ENCODE measurements at places on chromosomes 11 and 22.

DNA sequence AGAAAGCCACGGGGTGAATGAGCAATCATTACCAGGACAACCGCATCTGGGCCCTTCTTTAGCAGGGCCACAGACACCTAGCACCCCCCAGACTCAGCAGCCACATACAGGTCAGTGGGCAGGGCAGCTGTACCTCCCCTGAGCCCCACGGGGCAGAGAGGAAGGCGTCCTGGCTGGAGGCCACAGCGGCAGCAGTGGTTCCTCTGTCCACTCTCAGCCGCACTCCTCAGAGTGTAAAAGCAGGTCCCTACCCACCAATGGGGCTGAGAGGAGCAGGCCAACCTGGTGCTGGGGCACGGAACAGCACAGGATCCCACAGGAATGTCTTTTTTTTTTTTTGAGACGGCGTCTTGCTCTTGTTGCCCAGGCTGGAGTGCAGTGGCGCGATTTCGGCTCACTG lies 65.5 kb downstream of the APOL1 start:
- no peak for DNase-seq

DNA sequence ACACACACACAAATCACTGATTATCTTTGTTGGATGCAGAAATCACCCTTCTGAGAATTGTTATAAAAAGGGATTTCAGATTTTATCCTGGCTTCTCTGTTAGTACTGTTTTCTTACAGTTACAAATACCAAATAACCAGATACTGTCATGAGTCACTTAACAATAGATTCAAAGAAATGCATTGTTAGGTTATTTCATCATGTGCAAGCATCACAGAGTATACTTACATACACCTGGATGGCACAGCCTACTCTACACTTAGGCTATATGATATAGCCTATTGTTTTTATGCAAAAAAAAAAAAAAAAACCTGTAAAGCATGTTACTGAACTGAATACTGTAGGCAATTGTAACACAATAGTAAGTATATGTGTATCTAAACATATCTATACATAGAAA lies 319.2 kb upstream of the ARHGAP42 start:
- no peak for DNase-seq

- DNase-seq: no peak
Observed at GRCh38 chr11:72353861-72354260, 80.5 kb downstream of the CLPB start.

DNA sequence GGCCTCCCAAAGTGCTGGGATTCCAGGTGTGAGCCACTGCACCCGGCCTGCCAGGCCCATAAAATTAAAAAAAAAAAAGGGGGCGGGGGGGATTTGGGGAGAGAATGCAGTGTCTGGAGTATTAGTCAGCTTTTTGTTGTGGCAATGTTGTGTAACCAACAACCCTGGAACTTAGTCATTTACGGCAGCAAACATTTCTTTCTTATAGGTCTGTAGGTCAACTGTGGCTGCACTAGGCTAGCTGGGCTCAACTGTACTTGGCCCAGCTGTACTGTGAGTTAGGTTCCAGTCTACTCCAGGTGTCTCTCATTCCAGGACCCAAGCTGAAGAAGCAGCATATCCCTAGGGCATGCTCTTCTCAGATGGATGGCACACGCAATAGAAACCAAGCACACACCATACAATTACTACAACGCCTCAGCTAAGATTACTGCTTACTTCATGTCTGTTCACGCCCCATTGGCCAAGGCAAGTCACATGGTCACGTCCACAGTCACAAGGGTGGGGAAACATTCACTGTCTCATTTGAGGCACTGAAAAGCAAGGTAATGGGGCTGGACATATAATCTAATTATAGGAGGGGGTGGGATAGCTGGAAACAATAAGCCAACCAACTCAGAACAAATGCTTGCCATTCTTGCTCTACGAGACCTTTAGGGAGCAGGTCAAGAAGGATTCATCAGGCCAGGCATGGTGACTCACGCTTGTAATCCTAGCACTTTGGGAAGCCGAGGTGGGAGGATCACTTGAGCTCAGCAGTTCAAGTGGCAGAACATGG lies 10.4 kb upstream of the SPINDOC start:
- DNase-seq: no peak

DNA sequence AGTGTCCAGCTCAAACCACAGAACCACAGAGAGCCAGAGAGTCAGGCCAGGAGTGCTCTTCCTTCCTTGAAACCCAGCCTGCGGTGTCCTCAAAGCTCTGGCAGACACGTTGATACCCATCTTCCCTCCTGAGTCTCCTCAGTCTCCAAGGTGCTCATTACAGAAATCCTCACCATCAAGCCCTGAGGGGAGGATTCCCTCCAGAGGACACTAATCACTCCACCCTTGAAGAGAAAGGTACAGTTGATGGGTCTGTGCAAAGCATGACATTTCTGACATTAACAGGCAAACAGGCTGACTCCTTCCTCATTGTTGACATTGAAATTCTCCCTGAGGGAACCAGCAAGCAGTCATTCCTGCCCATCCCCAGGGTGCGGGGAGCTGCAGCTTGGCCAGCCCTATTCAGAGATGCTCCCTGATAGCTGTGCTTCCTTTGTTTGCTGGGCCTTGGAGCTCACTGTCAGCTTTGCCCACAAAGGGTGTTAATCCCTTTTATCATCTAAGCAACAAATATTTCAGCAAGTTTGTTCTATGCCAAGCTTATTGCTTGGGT lies 101.7 kb upstream of the CSNK2A3 start:
- DNase-seq: no peak

DNA sequence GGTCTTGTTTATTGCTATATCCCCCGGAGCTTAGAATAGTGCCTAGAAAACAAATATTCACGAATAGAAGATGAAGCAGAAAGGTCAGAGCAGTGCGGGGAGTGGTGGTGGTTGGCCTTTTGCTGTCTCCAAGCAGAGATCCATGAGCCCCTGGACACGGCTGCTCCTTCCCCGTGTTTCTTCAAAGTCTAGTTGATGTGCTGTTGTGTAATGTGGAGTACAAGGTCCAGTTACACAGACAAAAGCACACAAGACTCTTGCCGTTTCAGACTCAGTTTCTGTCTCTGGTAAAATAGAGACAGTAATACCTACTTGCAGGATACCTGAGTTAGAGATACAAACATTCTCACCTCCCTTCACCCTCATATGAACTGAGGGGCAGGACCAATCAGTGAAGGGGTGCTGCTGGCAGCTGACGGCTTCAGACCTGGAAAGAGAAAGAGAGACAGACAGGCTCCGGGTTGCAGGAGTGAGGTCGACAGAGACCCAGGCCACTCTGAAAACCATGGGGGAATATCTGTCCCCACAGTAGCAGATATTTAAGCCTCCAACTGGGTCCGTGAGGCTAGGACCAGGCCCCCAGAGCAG lies 56.2 kb downstream of the RASSF10 start:
- DNase-seq: no peak

GRCh38 chr11:60942970-60943565 lies 8.9 kb downstream of the SLC15A3 start:
- DNase-seq: no peak

DNA sequence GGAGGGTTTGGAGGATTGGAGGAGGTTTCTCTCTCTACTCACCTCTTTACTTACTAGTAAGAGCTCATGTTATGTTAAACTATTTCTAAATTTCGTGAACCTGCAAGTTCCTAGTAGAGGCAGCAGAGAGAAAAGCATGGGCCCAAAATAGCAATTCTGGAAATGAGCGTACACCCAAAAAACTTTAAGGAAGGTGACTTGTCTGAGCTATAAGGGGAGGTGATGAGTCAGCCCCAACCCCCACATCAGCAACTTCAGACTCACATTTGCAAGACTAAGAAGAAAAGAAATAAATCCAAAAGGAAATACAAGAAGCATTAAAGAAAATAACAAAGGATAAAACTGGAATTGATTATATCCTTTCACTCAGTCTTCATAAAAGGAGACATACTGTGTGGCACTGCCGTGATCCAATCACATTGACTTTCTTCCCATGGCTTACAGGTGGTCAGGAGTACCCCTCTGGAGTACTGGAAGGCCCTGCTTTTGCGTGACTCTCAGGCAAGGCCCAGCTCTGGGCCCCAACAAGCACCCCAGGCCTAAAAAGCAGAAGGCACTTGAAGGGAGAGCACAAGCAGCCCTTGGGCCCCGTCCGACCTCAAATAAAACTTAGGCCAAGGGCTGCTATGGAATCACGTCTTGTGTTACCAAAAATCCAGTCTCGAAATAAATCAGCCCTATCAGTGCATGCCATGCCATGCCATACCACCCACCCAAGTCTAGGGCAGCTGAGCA lies 14.3 kb downstream of the PACSIN2 start:
- no peak for DNase-seq

DNA sequence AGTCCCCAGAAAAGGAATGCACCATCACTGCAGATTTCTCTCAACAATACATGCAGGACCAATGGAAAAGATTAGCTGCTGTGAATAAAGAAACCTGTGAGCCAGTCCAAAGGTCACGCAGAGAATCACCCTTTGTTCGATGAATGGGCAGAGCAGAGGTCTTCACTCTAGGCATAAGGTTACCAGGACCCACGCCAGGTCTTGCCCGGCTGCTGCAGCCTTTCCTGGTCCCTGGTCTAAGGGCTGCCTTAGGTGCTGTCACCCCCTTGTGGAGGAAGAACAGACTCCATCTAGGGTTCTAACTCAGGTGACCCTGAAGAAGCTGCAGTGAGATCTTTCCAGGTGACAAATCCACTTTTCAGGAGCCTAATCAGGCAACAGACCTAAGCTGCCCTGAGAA lies 29.0 kb upstream of the NAP1L4 start:
- peak; percentile 67 for DNase-seq

- no peak for DNase-seq
Observed at GRCh38 chr11:13114566-13115379, 105.7 kb downstream of the RASSF10 start.

GRCh38 chr11:119807841-119808240 lies 78.8 kb upstream of the NECTIN1 start:
- DNase-seq: no peak

Data from globus pallidus (tissue), 1 donor.